ENCODE measurements at places on chromosomes 5 and 9. TPM values are rescaled to one million over a fixed set of nuclear protein-coding genes. Genes with fewer than 3 reads are reported as not detected.

DNA sequence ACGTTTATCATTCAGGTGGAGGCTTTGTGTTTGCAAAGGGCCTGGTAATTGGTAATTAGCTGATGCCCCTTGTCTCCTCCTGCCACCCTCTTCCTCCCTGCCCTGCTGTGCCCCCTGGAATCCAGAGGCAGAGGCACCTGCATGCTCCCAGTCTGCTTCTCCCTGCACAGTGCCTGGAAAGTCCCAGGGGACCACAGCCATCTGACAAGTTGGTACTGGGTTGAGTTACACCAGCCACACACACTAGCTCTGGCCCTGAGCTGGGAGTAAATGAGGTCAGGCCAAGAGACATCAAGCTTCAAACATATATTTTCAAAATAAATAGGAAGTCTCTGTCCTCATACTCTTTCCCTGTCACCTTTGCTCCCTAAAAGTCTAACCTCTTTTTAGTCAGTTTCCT, 56.3 kb downstream of the INSYN2B start:
- DNase-seq = no peak

DNA sequence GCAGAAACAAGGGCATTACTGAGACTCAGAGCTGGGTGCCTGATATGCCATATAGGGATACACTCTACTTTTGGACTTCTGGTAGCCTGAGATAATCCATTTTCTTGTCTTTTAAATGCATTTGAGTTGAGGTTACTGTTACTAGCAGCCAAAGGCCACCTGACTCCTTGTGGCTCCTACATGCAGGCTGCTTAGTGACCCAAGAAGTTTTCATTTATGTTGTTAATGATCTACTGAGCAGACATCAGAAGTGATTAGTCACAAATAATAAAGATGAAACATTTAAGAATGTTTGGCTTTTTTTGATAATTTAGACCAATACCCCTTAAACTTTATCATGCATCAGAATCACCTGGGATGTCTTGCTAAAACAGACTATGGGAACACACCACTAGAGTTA, 171.6 kb upstream of the TRIM32 start:
- DNase-seq = no peak

- DNase-seq = no peak
Observed at GRCh38 chr5:36573438-36573837, 33.0 kb upstream of the SLC1A3 start.

- no peak for DNase-seq
Observed at GRCh38 chr5:139381837-139382761, 998 bp downstream of the SLC23A1 start.

GRCh38 chr5:116876240-116876840, 301.7 kb upstream of the SEMA6A start:
- no peak for DNase-seq

DNA sequence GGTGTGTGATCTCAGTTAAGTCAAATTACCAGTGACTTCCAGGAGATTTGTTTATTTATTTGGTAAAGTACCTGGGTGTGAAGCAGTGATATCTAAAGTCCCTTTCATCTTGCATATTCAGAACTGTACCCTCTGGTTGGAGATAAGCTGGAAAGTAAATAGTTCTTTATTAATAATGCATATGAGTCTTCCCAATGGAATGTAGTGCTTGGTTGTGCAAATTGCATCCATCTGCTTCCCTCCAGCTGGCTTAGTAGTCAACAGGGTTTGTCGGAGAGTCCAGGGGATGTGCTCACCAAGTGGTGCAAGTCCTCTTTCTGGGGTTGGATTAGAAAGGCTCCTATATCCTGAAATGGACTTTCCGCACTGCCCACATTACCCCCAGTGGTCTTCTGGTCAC, 42.0 kb downstream of the TRPM3 start:
- no peak for DNase-seq

ACTBL2 gene
- not detected for total RNA-seq

PCDHGA7 gene
- 1.3 TPM for total RNA-seq
